ENCODE measurements at places on chromosomes 3 and 15. TPM values are rescaled to one million over a fixed set of nuclear protein-coding genes. Genes with fewer than 3 reads are reported as not detected.

The CTXND1 gene
- total RNA-seq, result 2.1 TPM

The RTP1 gene
- not detected for total RNA-seq

The MASP1 gene
- total RNA-seq, result 214 TPM

The SLC51A gene
- not detected for total RNA-seq

The ACTR8 gene
- 33.2 TPM for total RNA-seq

The TRPM1 gene
- not detected for total RNA-seq

GRCh38 chr3:60431599-60431958, 819.7 kb downstream of the FHIT start:
- no peaks in the 10 kb centered on the region for H3K27me3 ChIP-seq
- H3K4me3 ChIP-seq, result no peak overlapping the region
- H3K36me3 ChIP-seq, result no peaks in the 10 kb centered on the region
- H3K27ac ChIP-seq, result no peak overlapping the region
- DNase-seq, result no peak

- no peak overlapping the region for H3K27ac ChIP-seq
- DNase-seq, result no peak
- no peak overlapping the region for H3K4me3 ChIP-seq
- no peaks in the 10 kb centered on the region for H3K36me3 ChIP-seq
- peaks cover 7% of the 10 kb centered on the region for H3K27me3 ChIP-seq
These were observed 1026.0 kb downstream of the TUSC7 start for GRCh38 chr3:117735481-117736101.

DNA sequence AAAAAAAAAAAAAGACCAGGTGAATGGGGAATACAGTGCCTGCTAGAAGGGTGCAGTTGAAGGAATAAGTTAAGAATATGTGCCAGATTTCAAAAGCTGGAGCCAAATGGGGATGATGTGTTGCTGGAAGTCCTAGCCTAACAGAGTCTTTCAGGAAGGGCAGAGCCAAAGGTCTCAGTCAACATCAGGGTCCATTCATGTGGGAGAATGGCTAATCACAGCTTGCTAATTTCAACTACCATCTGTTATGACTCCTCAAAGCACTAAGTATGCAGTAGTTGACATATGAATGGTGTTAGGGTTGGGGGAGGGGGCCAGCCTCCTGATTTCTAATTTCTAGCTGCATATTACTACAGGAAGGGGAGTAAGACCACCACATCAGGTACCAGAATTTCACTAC, 4.4 kb downstream of the ZBTB38 start:
- DNase-seq, result no peak
- peaks cover 56% of the 10 kb centered on the region for H3K4me1 ChIP-seq
- no peaks in the 10 kb centered on the region for H3K27me3 ChIP-seq

GRCh38 chr3:71133865-71134264, 449.7 kb downstream of the FOXP1 start:
- H3K27me3 ChIP-seq, result no peaks in the 10 kb centered on the region
- no peaks in the 10 kb centered on the region for H3K36me3 ChIP-seq
- peak overlapping the region; percentile 1 for H3K4me3 ChIP-seq
- peaks cover 61% of the 10 kb centered on the region for H3K4me1 ChIP-seq
- no peak for DNase-seq

DNA sequence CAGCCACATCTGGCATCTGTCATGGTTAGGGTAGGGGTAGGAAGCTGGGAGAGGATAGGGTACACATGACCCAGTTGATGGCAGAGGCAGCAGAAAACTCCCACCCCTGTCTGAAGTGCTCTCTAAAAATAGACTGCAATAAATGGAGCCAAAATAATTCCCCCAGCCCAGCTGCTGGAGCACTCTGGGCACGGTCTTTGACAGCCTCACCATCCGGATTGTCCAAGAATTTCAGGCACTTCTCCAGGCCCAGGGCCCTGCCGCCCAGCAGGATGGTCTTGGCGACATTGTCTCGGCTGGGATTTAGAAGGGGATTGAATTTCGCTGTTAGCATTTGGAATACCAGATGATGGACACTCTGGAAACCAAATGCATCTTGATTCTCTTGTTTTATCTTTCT, 103.7 kb downstream of the IQSEC1 start:
- no peaks in the 10 kb centered on the region for H3K27me3 ChIP-seq
- no peaks in the 10 kb centered on the region for H3K36me3 ChIP-seq
- H3K4me1 ChIP-seq, result peaks cover 84% of the 10 kb centered on the region
- no peak for DNase-seq

DNA sequence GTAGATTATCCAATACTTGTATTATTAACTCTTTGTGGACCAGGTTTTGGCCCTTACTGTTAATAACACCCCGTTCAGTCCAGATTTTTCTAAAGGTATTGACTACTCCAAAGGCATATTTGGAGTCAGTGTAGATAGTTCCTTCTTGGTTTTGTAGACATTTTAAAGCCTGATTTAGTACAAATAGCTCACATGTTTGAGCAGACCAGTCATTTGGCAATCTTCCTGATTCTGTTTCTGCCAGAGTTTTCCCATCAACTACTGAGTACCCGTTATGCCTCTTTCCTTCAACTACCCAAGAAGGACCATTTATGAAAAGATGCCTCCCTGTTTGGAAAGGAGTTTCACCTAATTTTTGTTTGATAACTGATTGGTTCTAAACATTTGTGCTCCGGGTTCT, 82.0 kb downstream of the CHCHD4 start:
- no peak for DNase-seq
- H3K4me1 ChIP-seq, result peaks cover 16% of the 10 kb centered on the region
- no peak overlapping the region for H3K4me3 ChIP-seq
- no peak overlapping the region for H3K27ac ChIP-seq
- peaks cover 5% of the 10 kb centered on the region for H3K27me3 ChIP-seq
- peaks cover 8% of the 10 kb centered on the region for H3K36me3 ChIP-seq

- H3K36me3 ChIP-seq, result no peaks in the 10 kb centered on the region
- DNase-seq, result no peak
- H3K27ac ChIP-seq, result no peak overlapping the region
- H3K4me3 ChIP-seq, result no peak overlapping the region
These were observed 231.6 kb downstream of the ABHD5 start for GRCh38 chr3:43922374-43922773.

- DNase-seq, result no peak
- H3K27ac ChIP-seq, result no peak overlapping the region
- no peaks in the 10 kb centered on the region for H3K27me3 ChIP-seq
- no peak overlapping the region for H3K4me3 ChIP-seq
These were observed 298.4 kb downstream of the SATB1 start for GRCh38 chr3:18126772-18127171.

GRCh38 chr3:30299674-30300385, 306.6 kb upstream of the TGFBR2 start:
- DNase-seq, result no peak
- H3K27me3 ChIP-seq, result no peaks in the 10 kb centered on the region

- H3K27me3 ChIP-seq, result no peaks in the 10 kb centered on the region
- DNase-seq, result no peak
- H3K36me3 ChIP-seq, result no peaks in the 10 kb centered on the region
- H3K4me3 ChIP-seq, result no peak overlapping the region
- peaks cover 26% of the 10 kb centered on the region for H3K4me1 ChIP-seq
These were observed 61.9 kb downstream of the WHAMM start for GRCh38 chr15:82871358-82871757.

GRCh38 chr15:68319997-68320396, 42.5 kb downstream of the FEM1B start:
- peaks cover 11% of the 10 kb centered on the region for H3K4me1 ChIP-seq
- no peak overlapping the region for H3K4me3 ChIP-seq
- H3K36me3 ChIP-seq, result peaks cover 21% of the 10 kb centered on the region
- no peaks in the 10 kb centered on the region for H3K27me3 ChIP-seq
- no peak overlapping the region for H3K27ac ChIP-seq
- no peak for DNase-seq

DNA sequence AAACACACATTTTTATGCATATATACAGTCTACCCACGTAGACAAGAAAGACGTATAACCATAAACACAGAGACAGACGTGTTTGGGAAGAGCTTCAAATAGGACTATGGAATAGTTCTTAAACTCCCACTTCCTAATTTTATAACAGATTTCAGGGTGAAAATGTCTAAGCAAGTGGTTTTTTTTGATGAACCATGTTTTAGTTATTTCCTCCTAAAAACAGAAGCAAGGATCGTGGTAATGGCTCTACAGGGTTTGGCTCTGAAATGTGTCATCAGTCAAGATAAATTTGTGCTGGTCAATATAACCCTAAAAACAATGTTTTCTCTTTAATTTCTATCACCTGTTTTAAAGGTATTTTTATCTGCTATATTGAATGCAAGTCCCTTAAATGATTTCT, 58.2 kb downstream of the FMN1 start:
- H3K27me3 ChIP-seq, result no peaks in the 10 kb centered on the region
- H3K4me1 ChIP-seq, result peaks cover 29% of the 10 kb centered on the region
- H3K36me3 ChIP-seq, result no peaks in the 10 kb centered on the region
- no peak for DNase-seq

DNA sequence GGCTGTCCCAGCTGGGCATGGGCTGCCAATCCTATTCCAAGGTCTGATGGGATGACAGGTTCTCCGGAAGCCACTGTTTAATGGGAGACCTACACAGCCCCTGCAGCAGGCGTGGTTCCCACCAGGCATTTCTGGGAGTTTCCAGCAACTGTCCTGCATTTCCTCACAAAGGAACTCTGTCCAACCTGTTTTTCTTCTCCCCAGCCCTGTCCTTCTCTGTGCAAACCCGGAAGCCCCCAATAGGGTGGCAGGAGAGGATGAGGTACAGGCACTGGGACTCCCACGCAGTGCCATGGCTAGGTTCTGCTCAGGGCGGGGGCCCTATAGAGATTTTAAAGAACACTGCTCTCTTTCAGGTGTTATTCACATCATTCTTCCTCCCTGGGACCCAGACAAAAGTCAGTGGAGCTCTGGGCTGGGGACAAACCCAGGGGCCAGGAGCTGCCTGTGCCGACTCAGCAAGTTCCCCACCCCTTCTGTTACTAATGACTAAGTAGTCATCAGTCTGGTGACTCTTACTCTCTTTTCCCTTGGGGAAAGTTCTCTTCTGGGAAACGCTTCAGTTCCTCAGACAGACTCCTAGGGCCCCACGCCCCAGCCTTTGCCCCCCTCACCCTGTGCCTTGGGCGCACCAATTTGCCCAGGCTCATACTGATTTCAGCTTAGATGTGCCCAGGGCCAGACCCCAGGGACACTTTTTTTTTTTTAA, 97.7 kb downstream of the CD47 start:
- H3K36me3 ChIP-seq, result no peaks in the 10 kb centered on the region
- H3K27me3 ChIP-seq, result no peaks in the 10 kb centered on the region
- H3K27ac ChIP-seq, result no peak overlapping the region
- peaks cover 10% of the 10 kb centered on the region for H3K4me1 ChIP-seq
- DNase-seq, result no peak
- no peak overlapping the region for H3K4me3 ChIP-seq

DNA sequence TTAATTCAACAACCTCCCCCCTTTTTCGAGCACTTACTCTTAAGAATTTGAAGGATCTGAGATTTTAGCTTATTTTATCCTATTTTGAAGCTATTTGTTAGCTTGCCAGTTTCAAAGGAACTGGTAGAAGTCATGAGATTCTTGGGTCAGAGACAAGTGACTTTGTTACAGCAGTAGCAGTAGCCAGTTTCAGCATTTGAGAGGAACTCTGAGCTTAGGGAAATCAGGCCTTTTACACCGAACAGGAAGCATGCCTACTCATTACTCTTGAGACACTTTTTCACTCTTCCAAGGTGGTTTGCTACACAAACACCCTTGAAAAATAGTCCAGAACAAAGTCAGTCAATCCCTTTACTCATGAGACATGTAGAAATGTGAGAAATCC, 24.5 kb upstream of the TM4SF1 start:
- no peak for DNase-seq
- H3K27me3 ChIP-seq, result no peaks in the 10 kb centered on the region
- no peaks in the 10 kb centered on the region for H3K36me3 ChIP-seq
- no peak overlapping the region for H3K27ac ChIP-seq
- H3K4me3 ChIP-seq, result no peak overlapping the region
- no peaks in the 10 kb centered on the region for H3K4me1 ChIP-seq

DNA sequence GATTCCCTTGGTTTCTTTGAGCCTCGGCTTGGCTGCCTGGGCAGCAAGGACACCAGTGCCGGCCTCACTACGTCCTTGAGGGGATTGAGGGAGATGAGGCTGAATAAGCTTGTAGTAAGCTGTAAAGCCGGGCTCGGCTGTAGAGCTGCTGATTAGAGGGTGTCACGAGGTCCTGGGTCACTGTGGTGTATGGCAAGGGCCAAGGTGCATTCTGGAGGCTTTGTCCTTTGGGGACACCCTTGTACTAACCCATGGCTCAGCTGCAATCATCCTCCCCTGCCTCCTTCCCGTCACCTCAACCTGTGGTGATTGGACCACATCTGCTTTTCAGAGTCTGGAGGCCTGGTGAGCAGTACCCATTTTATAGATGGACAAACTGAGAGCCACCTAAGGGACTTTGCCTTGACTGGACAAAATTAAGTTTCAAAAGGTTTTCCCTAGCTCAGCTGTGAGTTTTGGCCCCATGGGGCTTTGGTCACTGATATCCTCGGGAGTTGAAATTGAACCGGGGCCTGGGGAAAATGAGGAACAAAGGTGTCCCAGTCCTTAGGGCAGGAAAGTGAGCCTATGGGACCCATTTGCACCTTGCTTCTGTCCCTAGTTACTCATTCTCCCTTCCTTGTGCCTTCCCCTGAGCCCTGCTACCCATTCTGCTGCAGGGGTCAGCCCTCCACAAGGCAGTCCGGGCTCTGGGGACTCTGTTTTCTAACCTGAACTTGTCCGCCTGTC, 2.4 kb downstream of the SLC6A6 start:
- H3K27ac ChIP-seq, result peak overlapping the region; percentile 91
- H3K27me3 ChIP-seq, result no peaks in the 10 kb centered on the region
- H3K4me3 ChIP-seq, result peak overlapping the region; percentile 86
- H3K4me1 ChIP-seq, result peaks cover 60% of the 10 kb centered on the region
- H3K36me3 ChIP-seq, result no peaks in the 10 kb centered on the region

DNA sequence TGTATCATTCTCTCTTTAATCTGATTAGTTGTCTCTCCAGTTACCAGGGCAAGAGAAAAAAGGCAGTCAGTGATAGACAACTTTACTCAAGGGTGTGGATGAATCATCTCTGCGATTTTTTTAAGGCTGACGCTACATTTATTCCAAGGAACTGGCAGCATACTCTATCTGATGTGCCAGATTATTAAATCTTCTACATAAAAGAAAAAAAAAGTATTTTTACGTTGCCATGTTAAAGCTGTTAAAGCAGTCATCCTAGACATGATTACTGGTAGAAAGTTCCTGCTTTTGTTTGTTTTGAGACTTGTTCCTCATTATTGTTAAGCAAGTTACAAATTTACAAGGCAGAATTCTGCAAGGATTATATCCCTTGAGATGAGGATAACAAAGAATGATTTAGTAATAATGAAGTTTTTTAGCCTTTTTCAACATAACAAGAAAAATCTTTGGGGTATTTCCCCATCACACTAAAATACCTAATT, 121.7 kb downstream of the CBLB start:
- peaks cover 36% of the 10 kb centered on the region for H3K36me3 ChIP-seq
- peaks cover 50% of the 10 kb centered on the region for H3K4me1 ChIP-seq
- DNase-seq, result no peak
- H3K4me3 ChIP-seq, result no peak overlapping the region
- no peaks in the 10 kb centered on the region for H3K27me3 ChIP-seq

DNA sequence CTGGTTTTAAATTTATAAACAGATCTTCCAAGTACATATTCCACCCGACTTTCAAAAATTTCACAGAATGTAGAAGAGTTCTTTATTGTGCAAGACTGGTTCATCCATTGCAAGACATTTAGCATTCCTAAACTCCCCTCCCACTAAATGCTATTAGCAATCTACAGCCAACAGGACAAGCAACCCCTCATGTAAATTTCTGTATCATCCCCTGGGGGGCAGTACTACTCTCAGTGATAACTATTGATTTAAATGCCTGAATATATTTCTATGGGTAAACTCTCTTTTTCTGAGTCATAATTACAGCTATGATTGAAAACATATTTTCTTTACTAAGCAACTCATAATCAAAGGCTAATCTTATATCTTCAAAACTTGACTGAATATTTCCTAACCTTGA, 10.7 kb upstream of the SLC15A2 start:
- H3K27me3 ChIP-seq, result no peaks in the 10 kb centered on the region
- no peak overlapping the region for H3K4me3 ChIP-seq
- H3K36me3 ChIP-seq, result no peaks in the 10 kb centered on the region
- no peak overlapping the region for H3K27ac ChIP-seq

Measured in left ventricle myocardium inferior (tissue), 1 donor.